Stimulated activated CD8-positive, alpha-beta memory T cell treated with anti-CD3 and anti-CD28 coated beads, Interleukin-4, amount 100 ng/mL, for 1 hour (primary cell): ENCODE measurements at places on chromosomes 12 and 14.

DNA sequence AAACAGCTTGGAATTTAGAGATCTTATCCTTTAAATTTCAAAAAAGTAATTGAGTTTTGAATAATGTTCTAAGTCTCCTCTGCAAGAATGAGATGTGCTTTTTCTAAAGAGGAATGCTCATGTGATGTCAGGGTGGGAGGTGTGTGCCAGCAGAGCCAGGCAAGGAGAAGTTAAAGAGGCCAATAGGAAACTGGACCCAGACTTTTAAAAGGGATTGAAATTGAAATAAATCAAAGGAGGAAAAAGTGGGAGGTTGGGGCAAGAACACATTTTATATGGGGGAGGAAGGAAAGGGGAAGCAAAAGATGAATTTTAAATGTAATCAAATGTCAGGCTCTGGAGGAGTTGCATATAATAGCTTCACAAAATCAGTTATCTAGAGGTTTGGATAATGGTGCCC lies 126.1 kb downstream of the FIGNL2 start:
- no peak for DNase-seq

DNA sequence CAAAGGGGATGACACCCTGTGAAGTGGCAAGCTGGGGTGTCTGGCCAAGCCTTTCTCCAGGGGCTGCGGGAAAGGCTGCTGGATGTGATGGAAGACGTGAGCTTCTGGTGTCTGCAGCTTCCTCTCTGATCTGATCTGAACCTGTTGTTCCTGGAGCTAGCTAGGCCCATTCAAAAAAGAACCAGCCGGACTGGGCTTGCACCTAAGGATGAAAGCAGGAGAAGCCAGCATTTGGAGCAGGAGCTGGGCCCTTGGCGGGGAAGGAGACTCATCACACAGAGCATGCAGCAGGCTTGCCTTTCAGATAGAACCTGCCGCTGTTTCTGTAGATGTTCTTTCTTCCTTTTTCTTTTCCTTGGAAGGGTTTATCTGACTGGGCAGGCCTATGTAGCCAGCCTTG lies 9.5 kb downstream of the RPH3A start:
- no peak for DNase-seq

- DNase-seq, result no peak
Observed at GRCh38 chr12:52517005-52517835, 3.0 kb downstream of the KRT5 start.

DNA sequence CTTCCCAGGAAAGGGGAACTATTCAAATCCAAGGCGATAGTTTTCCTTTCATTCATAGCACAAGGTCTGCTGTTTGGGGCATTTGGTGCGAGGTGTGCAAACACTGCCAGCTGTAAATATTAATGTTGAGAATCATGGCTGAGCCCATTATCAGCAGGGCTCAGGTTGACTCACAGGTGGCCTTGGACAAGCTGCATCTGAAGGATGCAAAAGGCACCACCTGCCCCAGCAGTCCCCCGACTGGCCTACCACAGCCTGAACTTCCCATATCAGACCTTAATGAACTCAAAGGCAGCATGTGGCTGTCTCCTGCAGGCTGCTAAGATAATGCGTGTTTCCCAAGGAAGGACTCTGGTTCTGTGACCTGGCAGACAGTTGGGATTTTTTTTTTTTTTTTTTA lies 93.3 kb upstream of the MAP1LC3B2 start:
- DNase-seq, result no peak

DNA sequence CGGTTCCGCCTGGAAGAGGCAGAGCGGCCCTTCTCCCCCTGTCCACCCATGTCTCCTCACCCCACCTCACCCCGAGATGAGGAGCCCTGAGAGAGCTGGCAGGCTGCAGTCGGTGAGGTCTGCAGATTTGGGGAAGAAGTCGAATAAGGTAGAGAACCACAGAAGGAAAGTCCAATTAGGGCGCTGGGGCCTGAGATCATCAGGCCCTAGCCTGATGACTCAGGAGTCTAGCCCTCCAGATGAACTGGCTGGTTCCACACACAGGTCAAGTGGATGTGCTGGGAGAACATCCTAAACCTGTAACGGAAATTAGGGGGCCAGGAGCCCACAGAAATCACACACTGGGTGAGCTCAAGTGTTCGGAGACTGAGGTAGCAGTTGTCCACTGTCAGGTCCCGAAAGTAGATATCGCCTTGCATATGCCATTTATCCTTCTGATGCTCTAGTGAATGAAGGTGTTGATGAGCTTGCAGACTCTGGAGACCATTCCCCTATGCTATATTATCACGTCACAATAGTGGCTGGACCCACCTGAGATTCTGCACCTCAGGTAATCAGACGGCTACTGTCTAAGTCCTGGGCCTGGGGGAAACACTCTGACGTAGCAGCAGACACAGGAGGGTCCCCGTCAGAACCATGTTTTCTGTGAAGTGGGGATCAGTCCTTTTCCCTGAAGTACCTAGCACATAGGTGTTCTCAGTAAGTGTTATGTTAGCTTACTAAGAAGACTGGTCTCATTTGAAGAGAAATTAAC lies 886 bp upstream of the METTL17 start:
- DNase-seq, result no peak

GRCh38 chr14:103730490-103731035 lies 15.0 kb downstream of the ZFYVE21 start:
- no peak for DNase-seq

- no peak for DNase-seq
Observed at GRCh38 chr12:18837505-18837904, 99.6 kb downstream of the CAPZA3 start.

GRCh38 chr14:65745396-65746190 lies 333.1 kb downstream of the FUT8 start:
- no peak for DNase-seq

GRCh38 chr12:56304872-56305590 lies 4.9 kb upstream of the CS start:
- no peak for DNase-seq

DNA sequence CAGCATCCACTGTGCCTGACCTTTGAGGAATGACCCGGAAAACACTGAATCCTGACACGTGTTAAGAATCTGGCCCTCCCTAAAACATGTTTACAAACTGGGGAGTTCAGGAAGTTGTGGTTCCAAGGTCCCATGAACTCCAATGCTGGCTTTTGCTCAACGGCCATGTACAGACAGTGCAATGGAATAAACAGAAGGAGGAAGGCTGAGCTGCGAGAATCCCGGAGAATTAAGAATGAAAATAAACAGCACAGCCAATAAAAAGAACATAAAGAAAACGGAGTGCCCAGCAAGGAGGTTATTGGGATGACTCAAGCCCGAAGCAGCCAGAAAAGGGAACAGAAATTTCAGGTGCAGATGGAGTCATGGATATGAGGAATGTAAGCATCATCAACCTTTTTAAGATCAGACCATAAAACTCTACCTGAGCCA lies 32.3 kb downstream of the BCL11B start:
- no peak for DNase-seq

- DNase-seq, result no peak
Observed at GRCh38 chr12:50574601-50575348, 70.0 kb downstream of the DIP2B start.

DNA sequence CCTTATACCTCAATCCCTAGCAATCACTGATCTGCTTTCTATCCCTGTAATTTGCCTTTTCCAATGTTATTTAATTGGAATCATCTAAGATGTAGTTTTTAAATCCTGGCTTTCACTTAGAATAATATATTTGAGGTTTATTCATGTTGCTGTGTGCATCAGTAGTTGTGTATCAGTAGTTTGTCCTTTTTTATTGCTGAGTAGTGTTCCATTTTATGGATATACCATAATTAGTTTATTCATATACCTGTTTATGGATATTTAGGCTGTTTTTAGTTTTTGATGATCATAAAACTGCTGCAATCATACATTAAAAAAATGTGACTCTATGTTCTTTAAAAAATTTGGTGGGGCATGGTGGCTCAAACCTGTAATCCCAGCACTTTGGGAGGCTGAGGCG lies 43.7 kb downstream of the FUT8 start:
- DNase-seq, result no peak

- no peak for DNase-seq
Observed at GRCh38 chr12:55681142-55682077, 26.3 kb downstream of the ITGA7 start.

GRCh38 chr14:45123271-45123670 lies 11.0 kb downstream of the FKBP3 start:
- no peak for DNase-seq

- DNase-seq, result no peak
Observed at GRCh38 chr14:91163316-91163715, 49.4 kb downstream of the DGLUCY start.

GRCh38 chr12:52755533-52755932 lies 21.6 kb downstream of the KRT76 start:
- DNase-seq, result no peak
